ENCODE measurements at places on chromosomes 1 and 21.

DNA sequence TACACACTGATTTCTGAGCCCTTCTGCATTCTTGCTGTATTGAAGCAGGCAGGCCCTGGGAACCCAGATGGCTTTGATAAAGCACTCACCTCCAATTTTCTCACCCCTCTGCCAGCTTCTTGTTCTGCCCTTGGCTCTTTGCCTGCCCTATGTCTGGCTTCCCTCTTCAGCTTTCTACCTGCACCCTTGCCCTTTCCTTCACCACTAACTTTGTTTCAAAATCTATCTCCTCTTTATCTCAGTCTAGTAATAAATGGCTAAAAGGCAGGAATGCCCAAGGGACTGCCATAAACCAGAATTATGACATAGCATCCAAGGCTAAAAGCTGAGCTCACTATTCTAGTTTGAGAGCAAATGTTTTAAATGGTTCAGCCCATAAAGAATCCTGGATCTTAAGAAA, 178.7 kb downstream of the TNR start:
- DNase-seq: no peak

GRCh38 chr1:25148673-25149300, 83.5 kb downstream of the SYF2 start:
- no peak for DNase-seq

- peak; percentile 51 for DNase-seq
Observed at GRCh38 chr1:91754348-91754747, 131.6 kb downstream of the TGFBR3 start.

GRCh38 chr1:41427916-41428737, 56.4 kb downstream of the EDN2 start:
- no peak for DNase-seq

GRCh38 chr1:225891229-225891972, 2.5 kb upstream of the LEFTY1 start:
- DNase-seq: no peak

DNA sequence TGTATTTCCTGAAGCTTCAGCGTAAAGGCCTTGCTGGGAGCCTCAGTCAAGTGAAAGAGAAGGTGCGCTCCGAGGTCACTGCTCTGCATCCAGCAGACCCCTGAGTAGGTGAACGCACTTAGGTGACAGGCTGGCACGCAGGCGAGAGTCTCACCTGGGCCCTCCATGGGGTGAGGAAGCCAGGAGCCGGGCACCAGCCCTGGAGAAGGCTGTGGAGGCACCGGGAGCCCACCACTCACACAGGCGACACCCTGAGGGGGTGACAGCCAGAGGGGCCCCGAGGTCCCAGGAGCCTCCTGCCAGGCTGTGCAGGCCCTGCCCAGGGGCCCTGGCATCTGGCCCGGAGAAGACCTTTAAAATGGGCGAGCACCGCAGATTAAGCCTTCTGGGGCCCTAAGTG, 67.6 kb downstream of the ARHGEF16 start:
- no peak for DNase-seq

DNA sequence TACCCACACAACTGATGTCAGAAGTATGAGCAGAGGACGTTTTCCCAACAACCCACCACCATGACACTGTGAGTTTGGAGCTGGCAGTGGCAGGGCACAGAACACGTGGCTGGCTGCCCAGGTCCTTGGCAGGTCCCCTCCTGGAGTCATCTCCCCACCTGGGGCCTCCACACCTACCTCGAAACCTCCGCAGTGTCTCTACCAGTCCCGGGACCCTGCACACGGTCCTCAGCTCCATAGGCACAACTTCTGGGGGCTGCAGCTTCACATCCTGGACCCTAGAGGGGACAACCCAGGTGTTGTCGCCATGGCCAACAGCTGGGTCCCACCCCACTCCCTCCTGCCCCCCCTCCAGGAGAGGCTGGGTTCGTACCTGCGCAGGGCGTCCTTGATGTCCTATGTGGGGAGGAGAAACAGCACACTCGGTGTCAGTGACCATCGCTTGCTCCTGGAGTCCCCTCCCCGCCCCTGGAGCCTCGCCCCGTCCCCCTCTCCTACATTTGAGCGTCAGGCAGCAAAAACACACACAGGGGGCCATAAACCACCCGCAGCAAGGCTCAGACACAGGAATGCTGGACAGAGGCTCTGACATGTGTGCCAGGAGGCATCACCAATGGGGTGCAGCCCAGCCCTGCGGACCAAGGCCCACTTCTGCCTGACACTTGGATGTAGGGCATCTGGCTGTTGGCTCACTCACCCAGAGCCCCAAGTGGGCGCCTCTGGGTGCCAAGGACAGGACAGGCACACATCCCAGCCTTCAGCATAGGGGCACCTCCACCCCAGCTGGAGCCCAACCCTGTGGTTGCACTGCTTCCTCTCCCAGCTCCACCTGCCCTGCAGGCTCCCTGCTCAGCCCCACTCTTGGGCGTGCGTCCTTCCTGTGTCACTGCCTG, 9.6 kb downstream of the TRIM11 start:
- no peak for DNase-seq

DNA sequence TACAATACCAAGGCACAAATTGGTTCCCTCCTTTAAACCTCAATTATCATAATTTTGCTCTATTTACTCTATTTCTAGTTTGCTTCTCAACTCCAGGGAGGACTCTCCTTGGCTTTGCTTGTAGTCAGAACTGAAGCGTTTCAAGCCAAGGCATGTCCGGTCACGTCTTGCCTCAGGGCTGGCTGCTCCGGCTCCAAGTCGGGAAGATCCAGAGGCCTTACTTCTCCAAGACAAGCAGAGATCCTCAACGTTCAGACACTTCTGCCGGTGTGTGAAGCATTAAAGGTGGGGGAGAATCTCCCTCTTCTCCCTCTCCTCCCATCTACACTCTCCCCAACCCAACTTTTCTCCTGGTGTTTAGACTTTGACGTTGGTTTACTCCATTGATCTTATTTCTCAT, 7.2 kb upstream of the HHAT start:
- DNase-seq: no peak

DNA sequence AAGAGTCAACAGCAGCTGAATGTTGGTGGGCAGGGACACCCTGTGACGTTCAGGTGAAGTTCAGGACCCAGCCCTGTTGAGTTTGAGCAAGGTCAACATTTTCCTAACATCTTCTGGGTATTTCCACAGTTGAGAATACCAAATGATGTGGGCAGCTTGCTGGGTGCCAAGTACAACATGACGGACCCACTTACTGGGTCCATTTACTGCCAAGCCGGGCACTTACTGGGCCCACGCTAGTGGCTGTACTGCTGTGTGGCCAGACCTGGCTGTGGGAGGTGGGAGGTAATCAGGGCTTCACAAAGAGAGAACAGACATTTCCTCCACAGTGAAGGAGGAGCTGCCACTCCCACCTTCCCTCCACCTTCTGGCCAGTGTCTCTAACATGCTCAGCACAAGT, 99.2 kb downstream of the PSMG1 start:
- DNase-seq: no peak

DNA sequence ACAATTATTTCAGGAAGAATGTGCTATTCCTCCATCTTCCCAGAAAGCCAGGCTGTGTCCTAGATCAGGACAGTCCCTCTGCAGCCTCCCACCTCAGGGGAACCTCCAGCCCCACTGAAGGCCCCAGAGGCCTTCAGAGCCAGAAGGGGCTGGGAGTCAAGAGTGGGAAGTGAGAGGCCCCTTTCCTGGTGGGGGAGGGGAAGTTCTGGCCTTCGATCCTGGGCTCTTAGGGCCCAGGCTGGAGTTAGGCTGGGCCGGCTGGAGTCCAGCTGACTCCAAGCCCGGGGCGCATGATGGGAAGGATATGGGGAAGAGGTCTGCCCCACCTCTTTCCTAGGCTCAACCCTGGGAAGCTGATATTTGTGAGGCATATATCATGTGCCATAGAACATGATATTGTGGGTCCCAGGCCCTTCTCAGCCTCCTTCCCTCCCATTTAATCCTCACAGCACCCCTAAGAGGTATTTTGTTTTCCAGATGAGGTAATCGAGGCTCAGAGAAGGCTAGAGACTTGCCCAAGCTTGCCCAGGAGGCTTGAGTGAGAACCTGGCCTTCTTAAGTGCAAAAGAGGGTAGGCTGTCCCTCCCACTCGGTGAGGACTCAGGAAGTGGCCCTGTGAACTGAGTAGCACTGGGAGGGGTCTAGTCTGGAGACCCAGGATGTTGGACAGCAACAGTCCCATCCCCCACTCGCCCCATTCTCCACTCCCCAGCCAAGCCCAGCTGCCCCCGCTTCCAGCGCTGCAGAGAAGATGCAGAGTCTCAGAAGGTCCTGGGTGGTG, 18.6 kb upstream of the HSPG2 start:
- DNase-seq: no peak

- DNase-seq: no peak
Observed at GRCh38 chr21:22120616-22121266, 1122.5 kb downstream of the NCAM2 start.

- DNase-seq: no peak
Observed at GRCh38 chr1:230909974-230910754, 41.8 kb upstream of the C1orf198 start.

DNA sequence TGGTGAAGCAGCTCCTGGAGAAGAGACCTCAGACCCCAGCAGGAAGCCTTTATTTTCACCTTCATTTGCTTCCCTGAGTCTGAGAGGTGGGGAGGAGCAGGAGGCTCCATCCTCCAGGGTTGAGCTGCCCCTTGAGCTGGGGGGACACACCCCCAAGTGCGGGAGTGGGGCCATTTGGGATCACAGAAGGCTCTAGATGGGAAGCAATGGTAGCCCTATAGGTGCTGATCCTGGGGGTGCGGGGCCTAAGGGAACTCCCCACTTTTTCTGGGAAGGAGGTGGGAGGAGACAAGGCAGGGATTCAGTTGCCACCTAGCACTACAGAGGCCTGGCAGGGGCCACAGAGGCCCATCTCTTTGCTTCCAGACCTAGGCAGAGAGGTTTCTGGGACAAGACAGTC, 247.9 kb upstream of the CSF3R start:
- no peak for DNase-seq

DNA sequence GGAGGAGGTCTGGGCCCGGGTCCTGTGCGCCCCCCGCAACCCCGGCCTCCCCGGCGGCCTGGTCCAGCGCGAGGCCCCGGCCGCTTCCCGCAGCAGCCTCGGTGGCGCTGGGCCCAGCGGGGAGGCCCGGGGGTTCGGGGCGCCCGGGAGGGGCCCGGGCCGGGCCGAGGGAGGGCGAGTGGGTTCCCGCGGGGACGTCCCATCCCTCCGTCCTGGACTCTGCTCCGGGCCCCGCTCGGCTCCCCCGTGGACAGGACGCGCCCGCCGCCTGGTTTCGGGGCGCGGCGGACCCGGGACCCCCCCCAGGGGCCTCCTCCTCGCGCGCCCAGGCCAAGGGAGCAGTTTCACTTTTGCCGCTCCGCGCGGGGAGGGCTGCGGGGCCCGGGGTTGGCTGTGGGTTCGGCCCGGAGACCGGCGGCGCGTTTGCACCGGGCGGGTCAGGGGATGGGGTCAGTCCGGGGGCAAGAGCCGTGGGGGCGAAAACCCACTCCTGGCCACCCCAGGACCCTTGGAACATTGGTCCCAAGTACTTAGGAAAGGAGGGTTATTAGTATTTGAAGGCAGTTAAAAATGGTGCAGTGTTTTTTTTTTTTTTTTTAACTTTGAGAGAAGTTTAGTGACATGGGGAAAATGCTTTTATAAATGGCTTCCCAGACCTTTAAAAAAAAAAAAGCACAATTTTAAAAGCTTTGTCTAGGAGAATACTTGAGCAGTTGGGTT, 677 bp downstream of the AGPAT3 start:
- no peak for DNase-seq

GRCh38 chr1:180269645-180270529, 39.8 kb downstream of the LHX4 start:
- DNase-seq: no peak

- no peak for DNase-seq
Observed at GRCh38 chr21:29873908-29874307, 65.9 kb downstream of the GRIK1 start.

- DNase-seq: no peak
Observed at GRCh38 chr21:15256996-15257395, 192.2 kb upstream of the NRIP1 start.

DNA sequence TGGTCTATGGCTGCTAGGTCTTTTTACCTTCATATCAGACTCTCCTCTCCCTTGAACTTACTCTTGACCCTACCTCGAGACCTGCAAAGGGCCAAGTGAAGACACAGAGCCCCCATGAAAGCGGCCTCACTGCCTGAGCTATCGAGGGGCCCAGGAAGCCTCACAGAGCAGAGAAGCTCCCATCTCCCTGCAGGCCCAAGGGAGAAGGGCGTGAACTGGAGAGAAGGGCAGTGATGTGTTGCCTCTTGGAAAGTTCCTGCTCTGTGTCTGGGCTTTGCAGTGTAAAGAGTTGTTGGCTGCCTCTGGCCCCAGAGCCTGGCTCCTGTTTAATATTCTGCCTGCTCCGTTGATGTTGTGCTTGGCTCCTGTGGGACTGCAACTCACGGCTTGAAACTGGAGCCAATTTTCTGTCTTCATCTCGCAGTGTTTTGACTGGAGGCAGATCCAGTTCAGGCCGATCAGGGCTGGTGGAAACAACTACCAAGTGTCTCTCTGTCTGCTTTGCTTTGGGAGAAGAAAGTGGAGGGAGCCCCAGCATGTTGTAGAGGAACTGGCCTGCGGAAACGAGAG, 4.3 kb downstream of the SERTAD4 start:
- DNase-seq: no peak

GRCh38 chr1:58968360-58968952, 184.6 kb upstream of the JUN start:
- no peak for DNase-seq

- no peak for DNase-seq
Observed at GRCh38 chr1:84726593-84727499, 36.6 kb upstream of the SSX2IP start.

GRCh38 chr21:23853796-23854379, 1753.4 kb downstream of the MRPL39 start:
- DNase-seq: no peak

DNA sequence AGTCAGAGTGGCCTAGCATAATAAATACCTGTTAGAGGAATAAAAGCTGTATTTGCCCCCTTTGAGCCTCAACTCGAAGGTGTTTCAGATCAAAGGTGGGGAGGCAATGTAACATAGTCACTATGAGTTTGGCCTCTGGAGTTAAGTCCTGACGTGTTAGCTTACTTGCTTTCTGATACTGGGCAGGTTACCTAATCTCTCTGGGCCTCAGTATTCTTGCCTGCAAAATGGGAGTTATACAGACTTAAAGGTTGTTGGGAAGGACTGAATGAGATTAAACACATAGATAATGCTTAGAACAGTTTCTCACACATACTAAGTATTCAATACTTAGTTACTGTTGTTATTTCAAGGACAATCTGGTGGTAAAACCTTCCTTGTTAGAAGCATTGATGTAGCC, 15.5 kb downstream of the RNF220 start:
- DNase-seq: no peak

DNA sequence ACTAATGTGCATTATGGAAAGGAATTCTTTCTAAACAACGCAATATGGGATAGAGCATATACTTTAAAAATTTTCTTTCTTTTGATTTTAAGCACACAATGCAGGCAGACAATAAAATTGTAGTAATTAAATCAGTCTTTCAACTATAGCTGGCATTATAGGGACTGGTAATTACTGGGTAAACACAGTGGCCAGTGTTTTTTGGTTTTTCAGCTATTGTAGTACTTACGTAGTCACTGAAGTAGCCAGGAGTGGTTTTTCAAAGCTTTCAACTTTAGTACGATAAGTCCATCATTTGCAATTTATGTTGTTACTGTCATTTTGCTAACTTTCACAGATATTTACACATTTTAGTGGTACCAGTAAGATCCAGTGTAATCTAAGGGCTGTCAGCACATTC, 50.6 kb downstream of the RAB3GAP2 start:
- no peak for DNase-seq

GRCh38 chr1:10588640-10589039, 113.9 kb downstream of the PEX14 start:
- no peak for DNase-seq

- DNase-seq: no peak
Observed at GRCh38 chr1:18644973-18645746, 14.5 kb downstream of the PAX7 start.

GRCh38 chr1:158283965-158284364, 5.8 kb upstream of the CD1C start:
- no peak for DNase-seq

All from activated CD4-positive, alpha-beta T cell treated with anti-CD3 and anti-CD28 coated beads for 24 hours (primary cell).